Vagina (tissue), 2 donors: ENCODE measurements at places on chromosomes 16 and 17. TPM values are rescaled to one million over a fixed set of nuclear protein-coding genes. Genes with fewer than 3 reads are reported as not detected.

The RTN4RL1 gene
- total RNA-seq, result 3.7 TPM

The HS3ST3A1 gene
- total RNA-seq, result 8.6 TPM

The SLC39A11 gene
- 22.6 TPM for total RNA-seq

The AATK gene
- 6.4 TPM for total RNA-seq

DNA sequence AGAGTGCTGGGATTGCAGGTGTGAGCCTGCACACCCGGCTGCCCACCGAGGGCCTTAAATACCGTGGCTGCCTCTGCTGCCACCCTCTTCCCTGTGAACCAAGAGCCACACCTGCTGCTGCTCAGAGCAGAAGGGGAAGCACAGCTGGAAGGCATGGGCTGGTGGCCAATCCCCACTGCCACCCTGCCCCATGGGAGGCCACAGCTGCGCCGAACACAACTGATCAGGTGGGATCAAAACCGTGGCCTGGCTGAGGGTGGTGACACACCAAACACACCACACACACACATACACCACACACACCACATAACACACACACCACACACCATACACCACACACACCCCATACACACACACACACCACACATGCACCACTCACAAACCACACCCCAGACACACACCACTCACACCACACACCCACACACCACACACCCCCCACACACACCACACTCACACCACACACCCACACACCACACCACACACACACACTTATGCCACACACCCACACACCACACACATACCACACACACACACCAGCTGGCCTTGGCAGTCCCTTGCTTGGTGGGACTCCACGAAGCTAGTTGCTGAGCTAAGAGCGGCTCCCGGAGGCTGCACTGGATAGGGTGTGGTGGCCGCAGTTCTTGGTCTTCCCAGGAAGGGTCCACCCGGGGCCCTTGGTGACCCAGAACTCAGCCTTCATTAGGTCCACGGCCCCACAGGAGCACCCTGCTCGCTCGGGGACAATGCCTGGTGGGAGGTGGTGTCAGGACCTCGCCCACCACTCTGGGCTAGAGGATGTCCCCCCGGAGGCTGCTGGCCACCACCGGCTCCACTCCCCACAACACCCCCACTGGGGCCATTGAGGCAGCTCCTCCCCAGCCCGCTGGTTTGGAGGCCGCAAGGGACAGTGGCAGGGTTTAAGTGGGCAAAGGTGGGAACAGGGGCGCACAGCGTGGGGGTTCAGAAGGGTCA, 14.9 kb downstream of the CEP131 start:
- DNase-seq, result no peak

- DNase-seq, result no peak
Measured at GRCh38 chr16:2208308-2208707, 2.4 kb downstream of the BRICD5 start.

The TLCD3B gene
- total RNA-seq, result 0.98 TPM

- DNase-seq, result no peak
Measured at GRCh38 chr16:74448990-74449389, 27.7 kb upstream of the CLEC18B start.

GRCh38 chr17:81967533-81968395, 6.8 kb upstream of the NOTUM start:
- DNase-seq, result no peak

- DNase-seq, result no peak
Measured at GRCh38 chr16:66245072-66245471, 121.4 kb upstream of the CDH5 start.

DNA sequence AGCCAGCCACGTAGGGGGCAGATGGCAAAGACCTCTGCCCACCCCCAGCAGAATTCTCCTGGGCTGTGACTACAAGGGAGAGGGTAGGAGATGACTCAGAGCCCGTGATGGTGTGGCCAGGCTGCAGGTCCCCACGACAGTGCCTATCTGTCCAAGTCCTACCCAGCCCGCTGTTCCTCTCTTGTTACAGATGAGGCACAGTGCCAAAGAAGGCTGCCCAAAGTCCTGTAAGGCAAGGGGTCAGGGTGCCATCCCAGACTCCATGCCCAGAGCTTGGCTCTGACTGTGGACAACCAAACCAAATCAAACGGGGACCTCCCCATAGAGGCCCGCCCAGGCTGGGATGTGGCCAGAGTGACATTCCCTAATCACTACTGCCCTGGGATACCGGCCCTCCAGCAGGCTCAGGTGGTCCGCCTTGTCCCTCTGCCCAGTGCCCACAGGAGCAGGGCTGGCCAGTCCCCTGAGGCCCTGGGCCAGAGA, 12.6 kb upstream of the BCAR1 start:
- DNase-seq, result no peak

The TBC1D3H gene
- total RNA-seq, result not detected

DNA sequence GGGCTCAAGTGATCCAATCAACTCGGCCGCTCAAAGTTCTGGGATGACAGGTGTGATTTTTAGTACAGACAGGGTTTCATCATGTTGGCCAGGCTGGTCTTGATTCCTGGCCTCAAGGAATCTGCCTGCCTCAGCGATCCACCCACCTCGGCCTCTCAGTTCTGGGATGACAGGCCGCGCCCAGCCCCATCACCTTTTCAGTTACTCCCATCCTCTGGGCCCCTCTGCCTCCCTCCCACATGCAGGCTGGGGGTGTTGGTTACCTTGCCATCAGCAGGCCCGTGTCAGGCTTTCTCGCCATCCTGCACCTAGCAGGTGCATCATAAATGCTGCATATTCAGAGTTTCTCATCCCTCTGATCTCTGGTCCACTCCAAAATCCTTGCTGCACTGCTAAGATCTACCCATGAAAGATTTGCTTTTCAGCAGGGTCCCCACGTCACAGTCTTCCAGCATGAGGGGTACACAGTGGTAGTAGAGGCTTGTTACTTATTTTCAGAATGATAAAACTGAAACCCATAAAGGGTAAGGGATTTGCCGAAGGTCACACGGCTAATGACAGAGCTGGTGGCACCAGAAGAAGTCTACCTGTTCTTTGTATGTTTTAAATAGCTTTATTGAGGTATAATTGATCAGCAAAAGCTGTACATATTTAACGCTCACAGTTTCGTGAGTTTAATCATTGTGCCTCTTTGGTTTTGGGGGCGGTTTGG, 16.6 kb downstream of the PMM2 start:
- DNase-seq, result no peak

The CES2 gene
- total RNA-seq, result 55.7 TPM

GRCh38 chr17:28097901-28098300, 55.4 kb downstream of the NLK start:
- DNase-seq, result no peak

DNA sequence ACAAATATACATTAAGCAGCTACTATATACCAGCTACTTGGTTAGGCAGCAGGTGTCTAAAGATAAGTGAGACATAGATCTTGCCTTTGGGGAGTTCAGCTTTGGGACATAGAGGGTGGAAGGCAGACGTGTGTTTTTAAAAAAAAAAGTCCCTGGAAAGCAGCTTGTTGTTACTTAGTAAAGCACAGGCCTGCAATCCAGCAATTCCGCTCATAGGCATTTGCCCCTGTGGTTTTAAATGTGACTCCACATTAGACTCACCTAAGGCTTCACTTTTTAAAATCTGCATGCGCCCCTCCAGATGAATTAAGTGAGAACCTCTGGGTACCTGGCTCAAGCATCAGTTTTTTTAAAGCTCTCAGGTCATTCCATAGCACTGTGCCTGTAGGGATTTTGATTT, 7.2 kb upstream of the MLYCD start:
- no peak for DNase-seq

- DNase-seq, result no peak
Measured at GRCh38 chr16:19436540-19436939, 18.9 kb downstream of the TMC5 start.

GRCh38 chr16:88691924-88692560, 5.7 kb upstream of the SNAI3 start:
- no peak for DNase-seq

The KRT25 gene
- not detected for total RNA-seq

- DNase-seq, result no peak
Measured at GRCh38 chr16:12584488-12585233, 219.0 kb downstream of the CPPED1 start.

The CRYBA1 gene
- total RNA-seq, result not detected

DNA sequence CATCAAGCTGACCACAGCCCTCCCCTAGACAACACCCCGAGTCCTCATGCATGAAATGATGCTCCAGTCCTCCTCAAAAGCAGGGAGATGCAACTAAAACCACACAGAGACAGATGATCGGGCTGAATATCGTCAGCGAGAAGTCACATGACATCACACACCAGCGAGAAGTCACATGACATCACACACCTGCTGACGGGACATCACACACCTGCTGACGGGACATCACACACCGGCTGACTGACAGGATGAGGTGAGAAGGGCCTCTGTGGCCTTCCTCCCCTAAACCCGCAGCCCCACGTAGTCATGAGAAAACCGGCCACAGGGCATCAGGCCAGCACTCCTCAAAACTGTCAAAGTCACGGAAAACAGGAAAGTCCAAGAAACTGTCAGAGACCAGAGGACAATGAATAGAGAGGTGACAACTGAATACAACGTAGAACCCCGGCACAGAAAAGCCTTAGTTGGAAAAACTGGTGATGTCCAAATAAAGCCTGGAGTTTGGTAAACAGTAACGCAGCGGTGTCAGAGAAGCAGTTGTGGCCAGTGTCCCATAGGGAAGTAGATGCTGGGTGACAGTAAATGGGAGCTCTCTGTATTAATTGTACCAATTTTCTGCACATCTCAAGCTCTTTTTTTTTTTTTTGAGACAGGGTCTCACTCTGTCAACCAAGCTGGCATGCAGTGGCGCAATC, 14.3 kb downstream of the LITAF start:
- no peak for DNase-seq

GRCh38 chr16:3583303-3584038, 6.3 kb upstream of the NLRC3 start:
- DNase-seq, result no peak

The MARVELD3 gene
- total RNA-seq, result 4.7 TPM

The NOS2 gene
- total RNA-seq, result not detected

The SLC9A5 gene
- total RNA-seq, result 0.49 TPM

The MT1H gene
- not detected for total RNA-seq

DNA sequence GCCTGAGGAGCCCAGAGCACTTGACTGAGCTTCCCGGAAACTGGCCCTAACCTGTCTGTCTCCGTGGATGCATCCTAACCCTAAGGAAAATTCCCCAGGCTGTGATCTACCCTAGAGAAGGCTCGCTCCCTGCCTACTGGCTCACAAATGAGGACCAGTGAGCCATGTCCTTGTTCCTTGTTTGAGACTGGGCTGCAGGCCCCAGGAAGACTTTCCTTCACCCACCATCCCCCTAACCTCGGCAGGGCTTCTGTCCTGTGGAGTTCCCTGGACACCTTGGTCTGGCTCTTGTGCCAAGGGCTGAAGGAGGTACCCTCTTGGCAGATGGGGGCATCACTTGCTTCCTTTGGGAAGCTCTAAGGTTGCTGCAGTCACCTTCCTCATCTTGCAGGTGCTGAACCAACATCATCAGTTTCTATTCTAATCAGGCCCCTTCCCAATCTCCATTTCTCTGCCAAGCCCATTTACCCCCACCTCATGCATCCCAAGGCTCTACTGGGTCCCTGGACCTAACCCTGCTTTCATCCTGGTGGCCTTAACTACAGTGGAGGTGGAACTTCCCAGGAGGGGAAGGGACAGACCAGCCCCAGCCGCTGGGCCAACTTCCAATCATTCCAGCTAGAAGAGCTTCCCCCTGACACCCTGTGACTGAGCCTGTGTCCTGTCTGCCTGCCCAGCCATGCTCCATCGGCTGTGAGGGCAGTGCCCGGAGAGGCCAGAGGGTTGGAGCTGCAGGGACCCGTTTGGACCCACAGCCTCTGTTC, 12.4 kb downstream of the RNF40 start:
- no peak for DNase-seq

DNA sequence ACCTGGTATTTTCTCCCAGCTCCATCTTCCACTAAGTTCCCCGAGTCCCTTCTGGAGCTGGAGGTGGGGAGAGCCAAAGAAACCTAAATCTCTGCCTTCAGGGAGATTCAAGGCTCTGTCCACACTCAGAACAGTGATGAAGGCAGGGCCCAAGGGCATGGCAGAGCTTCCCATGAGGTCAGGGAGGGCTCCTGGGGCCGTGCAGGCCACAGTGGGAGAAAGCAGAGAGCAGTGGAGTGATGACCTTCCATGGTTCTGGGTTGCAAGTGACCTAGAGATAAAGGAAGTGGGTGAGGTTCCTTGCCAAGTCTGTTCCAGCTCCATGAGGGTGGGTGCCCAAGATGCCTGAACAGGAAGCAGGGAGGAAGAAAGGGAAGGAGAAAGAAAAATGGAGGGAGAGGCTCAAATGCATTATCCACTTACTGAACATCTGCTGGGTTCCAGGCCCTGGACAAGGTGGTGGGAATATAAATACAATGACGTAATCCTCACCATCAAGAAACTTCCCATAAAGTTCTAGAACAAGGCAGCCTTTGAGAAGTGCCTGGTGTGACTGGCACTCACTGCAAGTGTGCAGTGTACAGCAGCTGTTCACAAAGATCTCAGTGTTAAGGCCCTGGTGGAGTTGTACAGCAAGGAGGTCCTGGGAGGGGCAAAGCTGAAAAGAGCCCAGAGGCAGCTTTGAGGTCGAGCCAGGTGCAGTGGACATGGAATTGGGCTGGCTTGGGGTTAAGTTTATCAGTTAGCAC, 13.3 kb downstream of the TBKBP1 start:
- no peak for DNase-seq

- no peak for DNase-seq
Measured at GRCh38 chr17:16301963-16302855, 51.1 kb downstream of the CENPV start.

GRCh38 chr16:3908951-3909437, 28.5 kb upstream of the CREBBP start:
- no peak for DNase-seq

The CHST4 gene
- total RNA-seq, result not detected

DNA sequence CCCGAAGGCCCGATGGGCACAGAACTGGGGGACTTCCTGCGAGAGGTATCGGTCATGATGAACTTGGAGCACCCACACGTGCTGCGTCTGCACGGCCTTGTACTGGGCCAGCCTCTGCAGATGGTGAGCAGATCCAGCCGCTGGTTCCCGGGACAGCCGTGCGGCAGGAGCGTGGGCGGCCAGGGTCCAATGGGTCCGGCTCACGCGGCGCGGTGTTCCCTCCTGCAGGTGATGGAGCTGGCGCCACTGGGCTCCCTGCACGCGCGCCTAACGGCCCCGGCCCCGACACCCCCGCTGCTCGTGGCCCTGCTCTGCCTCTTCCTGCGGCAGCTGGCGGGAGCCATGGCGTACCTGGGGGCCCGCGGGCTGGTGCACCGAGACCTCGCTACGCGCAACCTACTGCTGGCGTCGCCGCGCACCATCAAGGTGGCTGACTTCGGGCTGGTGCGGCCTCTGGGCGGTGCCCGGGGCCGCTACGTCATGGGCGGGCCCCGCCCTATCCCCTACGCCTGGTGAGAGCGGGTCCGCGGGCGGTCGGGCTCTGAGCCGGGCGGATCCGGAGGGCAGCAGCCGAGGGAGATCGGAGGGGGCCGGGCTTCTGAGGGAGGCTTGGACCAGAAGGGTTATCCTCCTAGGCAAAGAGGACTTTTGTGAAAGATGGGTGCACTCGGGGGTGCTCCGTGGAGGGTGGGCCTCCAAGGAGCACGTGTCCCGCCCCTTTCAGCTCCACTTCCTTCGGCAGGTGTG, 3.0 kb downstream of the TNK1 start:
- DNase-seq, result peak; percentile 93
